ENCODE measurements at places on chromosomes 6 and 20.

GRCh38 chr6:70680396-70680795 lies 12.7 kb downstream of the SMAP1 start:
- no peak for DNase-seq

GRCh38 chr6:43061861-43062260 lies 2.4 kb downstream of the KLC4 start:
- DNase-seq: no peak

DNA sequence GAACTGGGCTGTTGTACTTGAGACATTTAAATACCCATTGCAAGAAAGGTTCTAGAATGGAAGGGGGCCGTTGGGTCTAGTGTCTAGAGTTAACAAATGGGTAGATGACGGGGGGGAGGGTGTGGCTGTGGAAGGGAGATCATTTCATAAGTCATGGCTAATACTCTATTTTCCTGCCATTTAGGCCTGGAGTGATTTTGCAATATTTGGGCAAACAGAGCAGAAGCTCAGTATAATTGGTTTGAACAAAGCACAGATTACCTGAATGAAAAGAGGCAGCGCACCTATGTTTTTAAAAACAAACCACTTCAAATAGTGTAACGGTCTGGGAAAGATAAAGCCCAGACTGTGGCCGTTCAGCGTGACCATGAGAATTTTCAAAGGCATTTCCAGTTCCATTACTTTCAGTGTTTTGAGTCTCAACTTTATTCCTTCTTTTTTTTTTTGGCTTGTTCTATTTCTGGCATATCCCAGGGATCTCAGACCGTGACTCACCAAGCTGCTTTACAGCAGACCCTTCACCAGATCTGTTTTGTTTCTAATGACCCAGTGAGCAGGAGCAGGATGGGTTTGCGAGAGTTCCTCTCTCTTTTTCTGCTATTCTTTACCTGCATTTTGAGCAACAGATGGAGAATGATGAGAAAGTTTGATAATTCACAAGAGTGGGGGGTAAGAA lies 73.7 kb downstream of the LYRM2 start:
- no peak for DNase-seq

DNA sequence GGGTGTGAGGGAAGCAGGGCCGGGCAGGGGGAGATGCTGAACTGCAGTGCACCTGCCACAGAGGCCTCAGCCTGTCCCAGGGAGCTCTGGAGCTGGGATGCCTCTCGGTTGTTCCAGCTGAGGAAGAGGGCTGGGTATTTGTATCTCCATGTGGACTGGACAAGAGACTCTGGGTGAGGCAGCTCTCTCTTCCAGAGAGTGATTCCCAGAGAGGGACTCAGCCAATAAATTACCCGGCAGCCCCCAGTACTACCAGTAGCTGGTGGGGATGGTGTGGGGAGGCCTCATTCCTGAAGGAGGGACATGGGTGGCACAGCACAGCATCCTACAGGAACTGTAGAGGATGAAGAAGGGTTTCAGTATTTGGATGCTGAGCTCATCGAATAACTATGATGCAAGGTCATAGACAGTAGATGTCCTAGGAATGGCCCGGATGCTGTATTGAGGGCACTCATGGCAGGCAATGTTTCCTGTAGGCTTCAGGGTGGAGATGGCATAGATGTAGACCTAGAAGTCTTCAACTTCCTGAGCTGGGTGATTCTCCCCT lies 1.4 kb downstream of the FGD2 start:
- DNase-seq: no peak

DNA sequence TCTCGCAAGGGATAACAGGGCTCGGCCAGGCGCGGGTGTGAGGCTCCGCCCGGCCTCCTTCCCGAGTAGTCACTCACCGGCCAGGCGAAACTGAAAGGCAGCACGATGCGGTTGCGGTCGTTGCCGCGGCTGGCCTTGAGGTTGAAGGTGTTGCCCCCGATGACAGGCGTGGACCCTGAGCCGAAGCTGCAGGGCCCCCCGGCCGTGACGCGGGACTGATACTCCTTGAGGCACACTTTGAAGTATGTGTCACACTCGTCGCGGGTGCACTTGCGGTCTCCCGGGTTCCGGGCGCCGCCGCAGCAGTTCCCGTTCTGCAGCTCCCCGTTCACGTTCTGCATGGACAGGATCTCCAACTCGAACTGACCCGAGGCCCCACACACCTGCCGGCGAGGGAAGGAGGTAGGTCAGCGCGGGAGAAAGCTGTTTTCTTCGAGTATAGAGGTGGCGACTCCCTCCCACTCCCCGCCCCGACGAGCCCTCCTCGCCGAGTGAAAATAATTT lies 1.1 kb downstream of the JAG1 start:
- peak; percentile 63 for DNase-seq

DNA sequence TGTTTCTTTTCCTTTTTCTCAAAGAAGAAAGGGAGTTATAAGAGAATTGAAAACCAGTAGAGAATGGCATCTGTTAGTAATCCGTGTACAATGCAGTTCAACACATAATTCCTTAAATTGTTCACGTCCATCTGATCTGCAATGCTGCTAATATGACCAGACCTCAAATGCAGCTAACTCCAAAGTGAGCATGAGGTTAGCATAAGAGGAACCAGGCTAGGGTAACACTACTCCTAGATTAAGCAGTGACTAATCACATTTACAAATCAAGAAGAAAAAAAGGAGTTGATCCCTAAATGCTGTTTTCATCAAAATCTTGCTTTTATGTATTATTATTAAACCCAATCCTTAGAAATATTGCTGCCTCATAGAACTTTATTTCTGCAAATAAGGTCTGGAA lies 432.7 kb upstream of the ARID1B start:
- DNase-seq: no peak

DNA sequence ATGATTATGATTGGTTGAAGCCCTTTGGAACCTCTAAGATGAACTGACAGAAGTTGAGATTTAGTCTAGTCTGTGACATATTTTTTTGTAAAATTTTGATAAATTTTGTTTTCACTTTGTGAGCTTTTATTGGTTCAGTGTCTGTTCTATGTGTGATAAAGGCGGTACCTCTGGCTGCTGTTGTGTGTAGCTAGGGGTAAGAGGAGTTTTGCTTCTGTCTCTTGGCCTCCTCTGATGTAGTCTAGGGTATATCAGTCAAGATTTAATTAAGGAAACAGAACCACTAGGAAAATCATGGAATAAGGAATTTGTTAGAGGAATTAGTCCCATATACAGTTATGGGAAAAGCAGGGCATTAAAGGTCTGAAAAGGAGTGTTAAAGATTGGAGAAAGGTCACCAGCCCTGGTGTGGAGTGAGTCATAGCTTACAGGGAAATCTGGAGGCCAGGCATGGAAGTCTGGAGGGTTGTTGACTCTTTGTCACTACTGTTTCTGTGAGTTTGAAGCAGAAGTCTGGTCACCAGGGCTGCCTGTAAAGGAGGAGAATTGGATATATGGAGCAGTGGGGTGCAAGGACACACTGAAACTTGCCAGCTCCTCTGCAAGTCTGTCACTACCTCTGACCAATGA lies 28.5 kb downstream of the CDC5L start:
- no peak for DNase-seq

DNA sequence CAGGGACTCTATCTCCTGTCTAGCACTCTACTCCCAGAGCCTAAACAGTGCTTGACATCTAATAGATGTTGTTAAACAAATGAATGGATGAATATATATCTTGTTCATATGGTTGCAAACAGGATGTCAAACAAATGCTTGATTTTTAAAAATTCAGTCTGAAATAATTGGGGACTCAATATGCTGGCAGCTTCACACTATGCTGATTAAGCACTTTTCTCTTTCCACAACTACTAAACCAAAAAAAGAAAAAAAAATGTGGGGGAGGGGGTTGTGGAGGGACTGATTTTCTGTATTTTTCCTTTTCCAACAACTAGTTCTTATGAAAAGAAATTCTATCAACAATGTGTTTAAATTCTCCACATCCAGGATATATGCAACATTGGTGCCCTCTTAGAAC lies 42.9 kb downstream of the SF3B5 start:
- no peak for DNase-seq

GRCh38 chr6:112485827-112486212 lies 138.7 kb downstream of the RFPL4B start:
- DNase-seq: no peak

- no peak for DNase-seq
Measured at GRCh38 chr20:17732907-17733521, 33.2 kb downstream of the BANF2 start.

GRCh38 chr6:79421001-79421411 lies 116.2 kb downstream of the LCA5 start:
- DNase-seq: no peak

GRCh38 chr6:34155471-34156300 lies 9.8 kb upstream of the GRM4 start:
- DNase-seq: peak; percentile 38

DNA sequence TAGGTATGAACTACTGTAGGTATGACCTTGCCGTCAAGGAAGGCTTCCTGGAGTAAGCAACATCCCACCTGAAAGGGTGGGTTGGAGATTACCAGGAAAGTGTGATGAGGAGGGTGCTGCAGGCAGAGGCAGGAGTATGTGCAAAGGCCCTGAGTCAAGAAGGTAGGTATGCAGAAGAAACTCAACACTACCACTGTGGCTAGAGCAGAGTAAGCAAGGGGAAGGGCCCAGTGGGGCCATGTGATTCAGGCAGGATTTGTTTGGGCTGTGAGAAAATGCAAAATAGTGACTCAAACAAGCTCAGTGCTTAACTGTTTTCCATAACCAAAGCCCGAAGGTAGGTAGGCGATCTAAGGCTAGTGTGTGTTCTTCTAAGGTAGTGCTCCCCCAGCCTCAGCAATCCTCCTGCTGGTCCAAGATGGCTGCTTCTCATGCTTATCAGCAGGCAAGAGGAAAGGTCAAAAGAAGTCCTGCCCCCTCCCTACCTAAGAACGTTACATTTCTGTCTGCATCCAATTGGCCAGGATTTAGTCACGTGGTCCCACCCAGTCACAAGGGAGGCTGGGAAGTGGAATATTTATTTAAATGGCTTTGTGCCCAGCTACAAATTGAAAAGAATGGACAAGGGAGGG lies 36.2 kb upstream of the HMGA1 start:
- no peak for DNase-seq

DNA sequence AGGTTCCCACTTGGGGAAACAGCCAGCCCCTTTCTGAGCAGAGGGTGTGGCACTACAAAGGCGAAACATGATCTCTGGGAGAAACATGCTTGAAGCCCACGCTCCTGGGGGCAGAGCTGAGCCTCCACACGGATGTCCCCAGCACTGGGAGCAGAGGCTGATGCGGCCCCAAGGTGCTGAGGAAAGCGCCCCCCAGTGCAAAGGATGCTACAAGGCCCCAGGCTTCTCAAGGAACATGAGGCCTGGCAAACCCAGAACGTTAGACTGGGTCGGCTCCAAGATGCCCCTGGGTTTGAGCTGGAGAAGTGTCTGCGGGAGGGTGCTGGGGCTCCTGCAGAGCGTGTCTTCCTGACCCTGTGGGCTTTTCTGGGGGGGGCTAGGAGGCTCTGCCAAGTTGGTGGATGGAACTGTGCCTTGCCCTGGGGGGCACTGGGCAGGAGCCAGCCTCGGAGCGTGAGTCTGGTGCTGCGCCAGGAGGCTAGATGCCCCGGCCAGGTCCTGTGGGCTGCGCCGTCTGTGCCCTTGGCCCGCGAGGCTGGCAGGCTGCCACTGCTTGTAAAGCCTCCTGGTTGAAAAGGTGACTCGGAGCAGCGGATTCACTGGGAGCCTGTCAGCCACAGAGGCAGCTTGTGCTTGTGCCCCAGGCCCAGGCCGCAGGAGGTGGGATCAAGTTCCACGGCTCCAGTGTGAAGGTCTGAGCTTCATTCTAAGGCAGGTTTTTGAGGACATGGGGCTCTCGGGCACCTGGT lies 8.1 kb downstream of the SYNJ2 start:
- DNase-seq: peak; percentile 48

Measured in ecto neural progenitor cell (in vitro differentiated cells).